Activated CD4-positive, alpha-beta T cell treated with anti-CD3 and anti-CD28 coated beads, Interleukin-2, amount 50 U/mL, for 16 hours (primary cell): ENCODE measurements at places on chromosomes 3 and 15.

DNA sequence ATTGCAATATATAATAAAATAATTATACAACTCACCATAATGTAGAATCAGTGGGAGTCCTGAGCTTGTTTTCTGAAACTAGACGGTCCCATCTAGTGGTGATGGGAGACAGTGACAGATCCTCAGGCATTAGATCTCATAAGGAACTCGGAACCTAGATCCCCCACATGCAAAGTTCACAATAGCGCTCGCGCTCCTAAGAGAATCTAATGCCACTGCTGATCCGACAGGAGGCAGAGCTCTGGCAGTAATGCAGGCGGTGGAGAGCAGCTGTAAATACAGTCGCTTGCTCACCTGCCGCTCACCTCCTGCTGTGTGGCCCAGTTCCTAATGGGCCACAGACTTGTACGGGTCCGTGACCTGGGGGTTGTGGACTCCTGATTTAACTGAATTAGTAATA lies 87.8 kb downstream of the P3H2 start:
- no peak for DNase-seq

GRCh38 chr3:47473391-47473790 lies 2.4 kb downstream of the SCAP start:
- no peak for DNase-seq

- no peak for DNase-seq
Observed at GRCh38 chr15:100097342-100098127, 244.2 kb downstream of the ADAMTS17 start.

DNA sequence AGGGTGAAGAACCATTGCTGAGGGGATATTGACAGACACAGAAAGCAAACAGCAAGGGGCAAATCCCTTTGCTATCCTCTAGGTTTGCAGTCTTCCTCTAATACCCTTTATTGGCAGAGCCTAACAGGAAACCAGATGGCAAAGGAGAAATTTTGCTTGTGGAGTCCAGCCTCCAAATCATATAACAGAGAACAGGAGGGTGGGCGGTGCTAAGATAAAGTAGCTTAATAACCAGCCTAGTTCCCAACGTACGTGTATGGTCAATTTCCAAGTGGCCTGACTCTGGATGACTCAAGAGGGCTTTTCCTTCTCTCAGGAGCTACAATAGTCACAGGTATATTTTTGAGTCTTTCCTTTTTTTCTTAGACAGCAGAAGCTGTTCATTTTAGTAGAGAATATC lies 404.5 kb downstream of the PDCD6IP start:
- DNase-seq, result no peak

GRCh38 chr3:19920401-19921080 lies 13.5 kb downstream of the EFHB start:
- no peak for DNase-seq

GRCh38 chr3:2554656-2555055 lies 456.0 kb downstream of the CNTN4 start:
- no peak for DNase-seq

- peak; percentile 60 for DNase-seq
Observed at GRCh38 chr3:188389711-188390342, 235.9 kb downstream of the LPP start.

DNA sequence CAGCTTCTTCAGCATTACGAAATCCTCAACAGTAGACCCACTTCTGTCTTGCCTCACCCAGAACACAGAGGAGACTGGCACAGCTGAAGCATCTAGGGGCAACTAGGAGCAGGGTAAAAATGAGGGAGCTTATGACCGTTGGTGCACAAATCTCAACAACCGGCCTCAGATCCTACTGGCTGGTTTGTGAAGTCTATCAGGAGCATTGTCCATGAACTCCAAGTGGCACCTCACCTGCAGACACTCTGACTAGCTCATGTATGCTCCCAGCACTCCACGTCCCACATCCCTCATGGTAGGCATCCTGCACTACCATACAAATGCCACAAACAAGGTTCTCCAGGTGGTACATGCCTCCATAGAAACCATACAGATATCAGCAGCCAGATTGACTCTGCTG lies 163.1 kb downstream of the TLE3 start:
- no peak for DNase-seq
